Naive B cell (primary cell): ENCODE measurements at places on chromosomes 3 and 15.

- DNase-seq = no peak
These were observed 235.0 kb downstream of the ULK4 start for GRCh38 chr3:41726891-41727290.

DNA sequence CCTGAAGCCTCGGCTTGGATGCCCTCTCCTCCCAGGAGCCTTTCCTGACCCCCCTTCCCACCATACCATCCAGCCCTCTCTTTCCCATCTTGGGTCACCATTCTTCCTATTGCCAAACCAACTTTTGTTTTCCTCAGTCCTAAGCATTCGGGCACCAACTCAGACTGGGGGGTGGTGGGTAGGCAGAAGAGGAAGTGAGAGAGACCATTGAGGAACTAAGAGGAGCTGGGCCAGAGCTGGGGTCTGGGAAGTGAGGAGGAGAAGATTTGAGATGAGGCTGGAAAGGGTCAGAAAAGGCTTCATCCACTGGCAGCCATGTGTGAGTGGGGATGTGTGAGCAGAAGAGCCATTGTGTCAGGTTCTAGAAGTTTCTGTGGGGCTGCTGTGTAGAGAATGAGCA lies 37.7 kb downstream of the TKT start:
- DNase-seq = peak; percentile 43

DNA sequence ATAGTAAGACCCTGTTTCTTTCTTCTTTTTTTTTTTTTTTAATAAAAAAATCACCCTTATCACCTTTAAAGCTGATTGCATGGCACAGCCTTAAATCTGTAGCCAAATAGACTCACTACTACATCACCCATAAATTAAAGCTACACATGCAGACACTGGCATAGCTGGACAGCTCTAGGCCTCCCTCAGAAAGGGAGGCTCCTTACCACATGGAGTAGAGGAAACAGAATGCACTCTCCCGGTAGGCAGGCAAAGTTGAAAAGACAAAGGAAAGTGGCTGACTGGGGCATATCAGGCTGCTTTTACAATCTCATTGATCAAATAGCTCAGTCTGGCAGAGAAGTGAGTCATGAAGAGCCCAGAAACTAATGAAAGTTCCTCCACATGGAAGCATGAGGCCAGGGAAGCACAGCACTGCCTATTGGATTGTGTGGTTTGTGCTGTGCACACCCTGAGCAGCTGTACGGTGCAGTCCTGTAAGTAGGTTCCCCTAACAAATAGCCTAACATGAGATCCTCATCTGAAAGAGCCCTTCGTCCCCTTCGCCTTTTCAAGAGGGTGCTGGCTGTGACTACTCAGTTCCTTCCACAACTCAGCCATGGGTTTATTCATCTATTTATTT lies 32.7 kb upstream of the FAM98B start:
- no peak for DNase-seq

DNA sequence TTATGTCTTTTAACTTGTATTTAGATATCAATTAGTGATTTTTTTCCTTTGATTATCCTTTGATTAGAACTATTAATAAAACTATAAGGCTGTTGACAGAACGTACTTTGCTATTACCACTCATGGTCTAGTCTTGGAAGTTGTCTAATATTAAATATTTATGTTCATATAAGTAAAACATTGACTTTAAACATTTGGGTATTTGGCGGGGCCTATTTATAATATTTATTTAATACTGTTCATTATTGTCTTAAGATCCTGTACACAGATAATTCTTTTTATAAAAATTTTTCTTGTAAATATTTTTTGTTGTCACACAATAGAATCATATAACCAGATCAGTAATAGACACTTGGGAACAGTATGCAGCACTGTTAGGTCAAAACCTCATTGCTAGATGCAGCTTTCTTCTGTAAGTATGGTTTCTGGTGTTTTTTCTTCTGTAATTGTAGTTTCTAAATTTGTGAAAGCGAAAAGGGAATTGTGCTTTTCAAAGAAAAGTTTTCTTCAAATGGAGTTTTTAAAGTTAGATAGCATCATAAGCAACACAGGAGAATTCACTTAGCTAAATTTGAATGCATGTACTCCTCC lies 93.4 kb downstream of the FNDC3B start:
- no peak for DNase-seq

DNA sequence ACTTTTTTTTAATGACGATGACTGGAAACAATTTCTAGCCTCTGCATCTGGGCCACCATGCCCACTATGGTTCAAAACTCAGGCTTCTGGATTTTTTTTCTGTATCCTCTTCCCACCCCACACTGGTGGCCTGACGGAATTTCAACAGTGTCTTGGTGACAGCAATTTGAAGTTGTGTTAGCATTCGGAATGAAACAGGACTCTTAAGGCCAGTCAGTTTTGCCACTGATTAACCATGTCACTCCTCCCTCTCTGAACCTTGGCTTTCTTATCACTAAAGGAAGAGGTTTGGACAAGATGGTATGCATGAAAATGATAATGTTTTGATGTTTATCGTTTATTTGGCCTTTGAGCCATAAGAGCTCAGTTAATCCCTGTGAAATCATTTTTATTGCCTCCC lies 41.6 kb upstream of the BDH1 start:
- DNase-seq = no peak

GRCh38 chr3:108891833-108892232 lies 61.8 kb downstream of the GUCA1C start:
- DNase-seq = no peak

DNA sequence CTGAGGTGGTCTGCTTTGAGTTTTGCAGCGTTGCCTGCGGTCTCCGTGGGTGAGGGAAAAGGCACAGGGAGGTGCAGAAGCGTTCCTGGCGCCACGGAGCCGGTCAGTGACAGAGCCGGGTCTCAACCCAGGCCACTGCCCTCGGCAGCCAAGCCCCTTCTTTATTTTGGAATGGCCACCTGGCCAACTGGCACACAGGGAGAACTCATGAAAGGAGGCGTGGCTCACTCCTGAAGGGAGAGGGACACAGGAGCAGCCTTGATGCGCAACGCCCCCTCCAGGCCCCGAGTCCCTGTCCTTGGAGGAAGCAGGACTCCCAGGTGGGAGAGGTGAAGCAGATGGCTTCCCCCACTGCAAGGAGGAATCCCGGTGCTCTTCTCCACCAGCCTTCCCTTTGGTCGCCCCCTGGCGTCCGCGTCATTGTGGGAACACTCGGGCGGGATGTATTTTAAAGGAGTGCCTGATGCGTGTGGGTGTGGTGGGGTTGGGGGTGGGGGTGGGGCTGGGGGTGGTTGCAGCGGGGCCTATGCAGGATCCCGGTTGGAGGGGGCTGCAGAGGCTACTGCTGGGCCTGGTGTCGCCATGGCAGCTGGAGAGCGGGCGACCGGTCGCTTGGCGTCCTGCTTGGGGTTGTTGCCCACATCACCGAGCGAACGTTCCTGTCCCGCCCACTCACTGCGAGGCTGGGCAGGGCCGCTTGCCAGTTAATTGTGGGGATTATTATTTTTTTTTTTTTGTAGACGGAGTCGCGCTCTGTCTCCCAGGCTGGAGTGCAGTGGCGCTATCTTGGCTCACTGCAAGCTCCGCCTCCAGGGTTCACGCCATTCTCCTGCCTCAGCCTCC lies 32.6 kb downstream of the APBA2 start:
- DNase-seq = no peak

GRCh38 chr3:66138336-66139313 lies 82.2 kb upstream of the SLC25A26 start:
- DNase-seq = no peak

- no peak for DNase-seq
These were observed 43.5 kb upstream of the RNU6-1 start for GRCh38 chr15:67883234-67883773.

DNA sequence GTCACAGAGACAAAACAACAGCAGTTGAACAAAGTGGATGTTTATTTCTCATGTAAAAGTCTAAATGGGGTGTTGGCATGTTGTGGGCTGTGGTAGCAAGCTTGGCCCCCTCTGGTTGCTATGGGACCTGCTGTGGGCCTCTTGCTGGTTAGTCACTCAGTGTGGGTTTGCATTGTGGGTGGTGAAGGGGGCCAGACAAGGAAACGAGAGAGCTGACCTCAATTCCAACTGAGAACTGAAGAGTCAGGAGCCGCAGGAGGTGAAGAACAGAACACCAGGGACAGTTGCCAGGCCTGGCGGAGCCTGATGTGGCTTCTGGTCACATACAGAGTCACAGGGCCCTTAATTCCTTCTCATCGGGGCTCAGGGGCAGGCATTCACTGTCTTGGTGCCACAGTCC lies 1.9 kb upstream of the ADPGK start:
- no peak for DNase-seq

DNA sequence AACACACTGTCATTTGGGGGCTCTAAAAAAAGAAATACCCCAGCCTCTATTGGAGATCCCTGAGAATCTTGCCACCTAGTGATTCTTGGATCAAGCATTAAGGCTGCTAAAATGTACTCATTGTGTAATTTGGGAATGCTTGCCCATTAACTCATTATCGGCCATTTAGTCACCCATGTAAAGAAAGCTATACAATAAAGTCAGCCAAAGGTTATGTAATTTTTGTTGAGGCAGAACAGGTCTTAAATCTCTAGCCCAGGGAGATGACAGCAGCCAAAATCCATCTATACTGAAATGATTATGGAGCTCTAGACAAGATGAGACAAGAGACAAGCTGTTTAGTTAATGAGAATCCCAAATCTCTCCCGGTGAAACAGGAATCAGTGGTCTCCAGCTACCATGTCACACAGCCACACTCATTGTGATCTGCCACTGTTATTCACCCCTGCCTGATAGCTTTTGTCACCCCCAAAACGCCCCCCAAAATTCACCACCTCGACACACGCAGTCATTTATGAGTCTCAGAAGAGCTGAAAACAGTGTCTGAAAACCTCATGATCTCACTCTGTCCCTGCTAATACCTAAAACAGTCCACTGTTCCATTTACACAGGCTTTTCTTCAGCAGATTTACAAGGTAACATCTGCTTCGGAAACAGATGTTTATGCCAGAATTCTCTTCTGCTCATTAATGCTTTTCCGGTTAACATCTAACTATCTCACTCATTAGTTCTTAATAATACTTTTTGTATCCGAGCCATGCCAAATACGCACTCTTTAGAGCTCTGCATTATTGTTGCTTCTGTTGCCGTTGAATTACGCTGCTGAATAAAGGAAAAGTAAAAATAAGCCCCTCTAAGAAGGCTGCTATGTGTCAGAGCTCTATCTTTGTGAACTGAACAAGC lies 138.5 kb downstream of the RORA start:
- DNase-seq = no peak

DNA sequence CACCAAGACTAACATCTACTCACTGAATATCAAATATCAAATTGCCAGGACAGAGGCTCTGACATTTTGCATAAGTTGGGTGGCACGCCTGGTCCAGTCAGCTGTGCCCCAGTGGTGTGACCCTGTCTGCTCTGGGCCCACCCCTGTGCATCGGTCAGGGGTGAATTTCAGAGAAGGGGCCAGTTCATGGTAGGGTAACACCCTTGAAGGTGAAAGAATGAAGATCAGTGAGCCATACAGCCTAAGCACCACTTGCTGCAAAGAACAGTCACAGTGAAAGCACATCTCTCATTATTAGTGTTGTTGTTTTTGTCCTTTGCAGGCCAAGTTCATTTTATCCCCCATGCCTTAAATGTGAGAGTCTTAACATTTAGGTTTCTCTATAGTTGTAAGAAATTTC lies 86.8 kb downstream of the MYRIP start:
- no peak for DNase-seq
